Iris pigment epithelial cell (primary cell): ENCODE measurements at places on chromosomes 3 and 15.
A peak's percentile ranks its signal among the peaks of the same experiment; 100 is the strongest.

GRCh38 chr3:119376758-119377157 is 82.6 kb downstream of the ARHGAP31 start:
- DNase-seq = no peak

DNA sequence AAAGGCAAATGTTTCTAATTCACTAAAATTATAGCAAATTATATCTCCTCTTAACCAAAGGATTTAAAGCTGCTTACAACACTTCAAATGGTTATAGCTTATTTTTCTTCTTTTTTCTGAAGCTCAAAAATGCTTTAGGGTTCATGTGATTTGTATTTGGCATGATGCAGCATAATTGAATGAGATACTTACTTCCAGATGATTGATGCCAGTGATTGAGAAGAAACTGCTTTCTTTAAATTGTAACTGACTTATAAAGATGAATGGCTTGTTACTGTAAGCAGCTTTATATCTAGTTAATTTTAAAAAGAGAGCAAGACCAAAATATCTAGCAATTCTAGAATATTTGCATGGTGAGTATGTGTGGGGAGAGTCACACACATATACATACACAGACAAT is 270.7 kb upstream of the THRB start:
- DNase-seq = no peak

DNA sequence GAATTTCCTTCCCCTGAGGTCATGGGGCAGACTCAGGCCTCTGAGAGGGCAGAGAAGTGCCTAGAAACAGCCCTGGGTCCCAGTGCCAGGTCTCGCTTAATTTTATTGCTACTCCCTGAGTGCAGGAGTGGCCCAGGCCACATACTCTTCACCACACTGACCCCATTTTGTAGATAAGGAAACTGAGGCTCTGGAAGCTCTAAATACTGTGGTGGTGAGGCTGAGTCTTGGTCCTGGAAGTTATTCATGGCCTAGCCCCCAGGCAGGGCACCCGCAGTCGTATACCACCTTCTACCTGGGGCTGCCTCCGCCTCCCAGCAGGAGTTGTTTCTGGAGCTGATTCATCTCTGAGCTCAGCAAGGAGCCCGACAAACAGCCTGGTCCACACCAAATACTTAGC is 9.8 kb downstream of the ATP2B2 start:
- no peak for DNase-seq

GRCh38 chr3:37500518-37500917 is 326.1 kb upstream of the LRRFIP2 start:
- DNase-seq = no peak

GRCh38 chr3:111418391-111418790 is 123.6 kb upstream of the CD96 start:
- no peak for DNase-seq

DNA sequence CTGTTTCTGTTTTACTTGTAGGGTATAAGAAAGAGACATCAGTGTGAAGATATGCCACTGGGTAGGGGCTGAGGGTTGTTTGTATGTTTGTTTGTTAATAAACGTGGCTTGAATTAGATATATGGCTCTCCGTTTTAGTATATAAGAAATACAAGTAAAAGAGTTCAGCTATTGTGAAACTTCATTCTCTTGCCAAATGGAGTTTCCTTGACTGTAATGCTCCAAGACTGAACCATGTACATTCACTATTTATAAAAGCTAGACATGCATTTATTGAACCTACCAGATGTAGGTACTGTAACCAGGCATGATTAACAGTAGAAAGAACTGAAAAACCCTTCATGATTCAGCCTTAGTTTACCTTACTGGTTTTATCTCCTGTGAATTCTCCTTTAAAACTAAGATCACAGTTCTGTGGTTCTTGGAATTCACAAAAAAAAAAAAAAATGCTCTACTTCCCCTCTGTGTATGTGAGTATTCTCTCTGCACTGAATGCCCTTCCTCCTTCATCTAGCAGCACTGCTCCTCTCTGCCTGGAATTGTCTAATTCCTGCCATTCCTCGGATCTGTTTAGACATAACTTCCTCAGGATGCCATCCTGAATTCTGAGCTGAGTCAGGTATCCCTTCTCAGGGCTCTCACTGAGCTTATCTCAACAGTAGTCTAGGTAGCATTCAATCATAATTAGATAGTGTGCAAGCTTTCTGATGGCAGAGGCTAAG is 504.4 kb downstream of the FHIT start:
- no peak for DNase-seq

DNA sequence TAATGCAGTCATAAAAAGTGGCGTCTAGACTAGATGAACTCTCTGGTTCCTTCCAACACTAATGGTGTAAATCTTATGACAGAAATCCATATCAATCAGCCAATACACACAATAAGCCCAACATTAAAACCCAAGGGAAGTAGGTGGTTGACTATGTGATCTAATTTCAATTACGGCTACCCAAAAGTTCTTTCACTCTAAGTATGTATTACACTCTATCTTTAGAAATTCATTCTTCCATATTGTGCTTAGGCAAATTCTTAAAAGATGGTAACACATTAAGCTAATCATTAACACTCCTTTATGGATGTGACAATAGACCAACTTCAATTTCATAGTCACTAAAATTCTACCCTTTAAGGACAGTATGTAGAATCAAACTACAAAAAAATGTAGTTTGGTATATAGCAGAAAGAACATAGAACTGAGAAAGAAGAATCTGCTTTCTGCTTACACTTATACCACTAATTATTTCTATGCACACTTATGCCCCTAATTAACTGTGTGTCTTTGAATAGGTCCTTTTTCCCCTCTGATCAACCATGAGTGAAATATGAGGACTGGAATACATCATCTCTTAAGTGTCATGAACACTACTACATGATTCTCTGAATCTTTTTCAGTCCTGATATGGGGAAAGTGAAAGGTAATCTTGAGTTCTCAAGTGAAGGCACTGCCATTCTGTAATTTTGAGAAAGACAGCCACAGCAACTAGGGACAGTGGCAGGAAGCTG is 557.6 kb downstream of the IGSF11 start:
- no peak for DNase-seq

DNA sequence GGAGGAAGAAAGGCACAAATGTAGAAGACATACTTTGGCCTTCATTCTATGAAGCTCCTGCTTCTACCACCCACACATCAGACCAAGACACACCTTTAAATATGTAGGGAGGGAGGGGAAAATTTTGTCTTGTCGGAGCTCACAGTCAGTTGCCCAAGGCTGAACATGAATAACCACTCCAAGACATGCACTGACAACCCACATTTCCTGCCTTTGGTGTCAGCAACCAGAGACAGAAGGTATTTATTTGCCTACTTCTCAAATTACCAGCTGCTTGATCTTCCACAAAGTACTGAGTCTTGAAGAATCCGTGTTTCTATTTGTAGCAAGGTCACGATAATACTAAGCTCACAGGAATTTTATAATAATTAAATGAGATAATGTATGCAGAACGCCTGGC is 169.7 kb downstream of the KCNMB2 start:
- peak; percentile 74 for DNase-seq

DNA sequence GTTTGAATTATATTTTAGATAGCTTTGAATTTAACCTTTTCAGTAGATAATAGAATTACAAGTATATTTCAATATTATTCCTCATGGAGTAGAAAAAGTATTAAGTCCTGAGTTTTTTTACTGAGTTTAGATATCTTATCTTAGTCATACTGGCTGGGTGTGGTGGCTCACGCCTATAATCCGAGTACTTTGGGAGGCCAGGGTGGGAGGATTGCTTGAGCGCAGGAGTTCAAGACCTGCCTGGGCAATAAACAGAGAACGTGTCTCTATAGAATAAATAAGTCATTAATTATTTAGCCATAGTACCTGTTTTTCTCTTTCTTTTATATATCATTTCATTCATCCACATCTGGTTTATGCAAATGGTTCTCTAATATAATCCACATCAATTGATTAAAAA is 9.9 kb downstream of the RAP2B start:
- no peak for DNase-seq

GRCh38 chr3:5245927-5246326 is 58.4 kb downstream of the EDEM1 start:
- no peak for DNase-seq

- DNase-seq = peak; percentile 89
Measured at GRCh38 chr3:69784954-69785514, 45.8 kb downstream of the MITF start.

DNA sequence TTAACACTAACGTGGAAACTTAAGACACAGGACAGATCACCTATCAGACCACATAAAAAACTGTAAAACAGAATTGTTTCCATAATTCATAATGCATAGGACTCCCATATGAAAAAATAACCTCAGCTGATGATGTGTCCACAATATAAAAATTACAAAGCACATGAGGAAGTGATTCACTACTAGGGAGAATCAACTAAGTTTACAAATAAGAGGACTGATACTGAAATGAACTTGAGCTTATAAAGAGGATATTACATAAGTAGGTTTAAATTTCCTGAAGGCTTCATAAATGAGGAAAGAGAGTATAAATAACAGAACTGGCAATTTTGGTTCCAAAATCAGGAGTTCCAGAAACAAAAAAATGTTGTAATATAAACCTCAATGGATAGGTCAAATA is 111.9 kb downstream of the SAMMSON start:
- DNase-seq = peak; percentile 3

DNA sequence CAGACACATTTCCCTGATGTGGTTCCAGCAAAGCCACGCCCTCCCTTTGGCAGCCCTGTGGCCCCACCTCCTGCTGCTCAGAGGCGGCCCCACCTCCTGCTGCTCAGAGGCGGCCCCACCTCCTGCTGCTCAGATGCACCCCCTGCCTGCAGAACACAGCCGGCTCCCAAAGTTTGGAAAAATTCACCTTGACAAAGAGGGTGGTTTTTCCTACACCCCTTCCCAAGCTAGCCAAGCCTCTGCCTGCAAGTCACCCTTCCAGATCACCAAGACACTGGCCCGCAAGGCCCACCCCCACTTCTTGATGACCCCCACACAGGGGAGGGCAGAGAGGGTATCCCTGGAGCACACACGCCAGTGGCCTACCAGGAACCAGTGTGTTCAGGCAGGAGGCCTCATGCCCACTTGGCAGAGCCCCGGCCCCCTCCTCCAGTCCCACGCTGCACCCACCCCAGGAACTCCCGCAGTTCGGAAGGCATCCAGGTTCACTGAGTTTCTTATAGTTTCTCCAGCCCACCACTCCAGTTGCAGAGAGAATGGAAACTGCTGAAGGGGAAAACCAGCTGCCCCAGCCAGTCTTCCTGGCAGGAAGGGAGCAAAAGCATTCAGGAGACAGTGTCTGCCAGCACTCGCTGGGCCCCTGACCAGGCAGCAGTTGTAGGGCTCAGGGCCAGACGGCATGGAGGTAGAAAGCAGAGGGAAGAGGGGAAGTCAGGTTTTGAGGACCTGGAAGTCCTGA is 2.3 kb upstream of the HAPLN3 start:
- DNase-seq = peak; percentile 92

DNA sequence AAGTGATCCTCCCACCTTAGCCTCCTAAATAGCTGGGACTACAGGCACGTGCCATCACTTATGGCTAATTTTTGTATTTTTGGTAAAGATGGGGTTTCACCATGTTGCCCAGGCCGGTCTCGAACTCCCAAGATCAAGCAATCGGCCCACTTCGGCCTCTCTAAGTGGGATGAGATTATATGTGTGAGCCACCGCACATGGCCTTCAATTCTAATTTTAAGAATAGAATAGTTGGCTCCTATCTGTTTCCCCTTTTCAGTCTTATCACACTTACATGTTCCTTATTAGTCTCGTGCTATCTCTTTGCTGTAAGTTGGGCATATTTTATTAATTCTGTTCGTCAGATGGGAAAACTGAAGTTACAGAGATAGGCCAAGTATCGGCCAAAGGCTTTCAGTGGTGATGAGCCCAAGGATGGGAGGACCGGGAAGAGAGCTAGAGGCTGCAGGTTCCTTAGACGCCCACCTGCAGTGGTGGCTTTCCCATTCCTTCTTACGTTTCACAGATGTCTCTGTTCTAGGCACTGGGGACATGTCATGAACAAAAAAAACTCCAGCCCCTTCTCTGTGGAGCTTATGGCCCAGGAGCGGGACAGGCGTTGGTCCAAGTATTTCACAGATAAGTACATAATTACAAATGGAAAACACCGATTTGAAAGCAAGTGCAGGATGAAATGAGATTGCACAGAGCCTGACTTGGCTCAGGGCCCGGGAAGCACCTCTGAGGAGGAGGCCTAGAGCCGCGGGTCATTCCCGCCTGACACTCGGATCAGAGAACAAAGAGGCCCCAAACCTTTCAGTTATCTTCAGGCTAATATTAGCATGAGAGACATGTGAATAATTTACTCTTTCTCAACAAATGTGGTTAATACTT is 91.1 kb upstream of the KLF13 start:
- DNase-seq = peak; percentile 48

DNA sequence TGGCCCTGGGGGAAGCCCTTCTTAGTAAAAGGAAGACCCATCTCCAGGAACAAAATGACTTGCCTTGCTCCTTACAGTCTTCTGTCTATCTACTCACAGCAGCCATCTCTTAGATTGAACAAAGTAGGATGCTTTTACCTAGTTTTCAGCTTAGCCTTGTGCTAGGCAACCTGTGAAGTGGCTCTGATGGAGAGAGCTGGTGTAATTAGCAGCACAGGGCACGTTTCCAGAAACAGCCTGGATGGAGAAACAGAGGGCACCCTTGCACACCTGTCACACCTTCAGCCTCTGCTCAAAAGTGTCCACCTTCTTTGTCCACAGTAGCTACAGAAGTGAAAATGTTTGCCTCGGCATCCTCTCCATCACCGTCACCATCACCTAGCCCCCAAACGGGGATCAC is 292.9 kb downstream of the RORA start:
- DNase-seq = no peak

GRCh38 chr3:54042259-54042823 is 80.0 kb upstream of the CACNA2D3 start:
- DNase-seq = no peak

GRCh38 chr3:117036259-117036799 is 326.8 kb downstream of the TUSC7 start:
- peak; percentile 65 for DNase-seq

- no peak for DNase-seq
Measured at GRCh38 chr3:147572970-147573340, 163.8 kb downstream of the ZIC1 start.

DNA sequence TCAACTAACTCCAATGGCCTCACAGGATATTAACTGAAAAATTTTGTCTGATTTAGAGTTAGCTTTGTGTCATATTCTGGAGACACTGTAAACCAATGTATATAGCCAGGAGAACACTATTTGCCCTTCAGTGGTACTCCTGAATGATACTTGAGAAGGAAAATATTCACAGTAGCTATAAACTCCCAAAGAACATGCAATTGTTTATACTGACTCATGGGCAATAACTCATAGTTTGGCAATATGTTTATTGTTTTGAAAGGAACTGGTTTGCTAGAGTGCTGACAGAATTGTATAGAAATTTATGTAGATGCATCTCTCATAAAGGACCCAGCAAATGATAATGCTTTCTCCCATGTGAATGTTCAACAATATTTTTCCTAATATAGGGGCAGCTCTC is 537.6 kb downstream of the PLOD2 start:
- no peak for DNase-seq

GRCh38 chr15:41653760-41654159 is 6.4 kb upstream of the MGA start:
- DNase-seq = no peak

- no peak for DNase-seq
Measured at GRCh38 chr15:100515758-100516157, 13.0 kb downstream of the CERS3 start.
